ENCODE measurements at places on chromosomes 5 and 9.

DNA sequence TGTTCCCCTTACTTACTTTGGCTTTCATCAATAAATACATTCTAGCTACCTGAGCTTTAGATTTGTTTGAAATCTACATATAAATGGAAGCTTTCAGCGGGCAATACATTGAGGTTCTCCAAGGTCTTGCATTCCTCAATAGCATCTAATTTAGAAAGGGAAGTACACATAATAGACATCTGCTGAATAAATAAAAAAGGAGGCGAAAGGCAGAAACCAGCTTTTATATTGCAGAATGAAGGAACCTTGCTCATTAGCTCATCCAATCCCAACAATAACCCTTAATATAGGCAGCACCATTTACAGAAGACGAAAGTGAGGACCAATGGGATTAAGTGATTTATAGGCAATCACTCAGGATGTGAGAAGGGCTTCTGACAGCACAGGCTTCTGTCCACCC, 147.5 kb downstream of the MPDZ start:
- no peak for DNase-seq

GRCh38 chr5:98791001-98791519, 17.6 kb downstream of the RGMB start:
- DNase-seq = no peak

DNA sequence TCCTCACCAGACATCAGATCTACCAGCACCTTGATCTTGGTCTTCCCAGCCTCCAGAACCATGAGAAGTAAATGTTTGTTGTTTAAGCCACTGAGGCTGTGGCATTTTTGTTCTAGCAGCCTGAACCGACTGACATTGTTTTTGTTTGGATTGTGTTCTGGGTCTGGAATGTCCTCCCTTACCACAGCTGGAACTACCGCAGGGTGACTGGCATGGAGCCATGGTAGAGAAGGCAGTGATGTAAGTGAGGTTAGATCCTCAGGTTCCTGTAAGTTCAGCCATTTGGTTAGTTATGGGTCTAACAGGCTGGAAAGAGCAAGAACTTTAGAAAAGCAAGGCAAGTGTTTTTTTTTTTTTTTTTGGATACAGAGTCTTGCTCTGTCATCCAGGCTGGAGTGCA, 209.3 kb downstream of the DAB2IP start:
- no peak for DNase-seq

GRCh38 chr9:12790883-12791282, 16.1 kb downstream of the LURAP1L start:
- DNase-seq = no peak

GRCh38 chr5:102991802-102992201, 128.1 kb downstream of the GIN1 start:
- DNase-seq = no peak

- DNase-seq = no peak
These were observed 26.9 kb downstream of the CCNH start for GRCh38 chr5:87385802-87386201.

DNA sequence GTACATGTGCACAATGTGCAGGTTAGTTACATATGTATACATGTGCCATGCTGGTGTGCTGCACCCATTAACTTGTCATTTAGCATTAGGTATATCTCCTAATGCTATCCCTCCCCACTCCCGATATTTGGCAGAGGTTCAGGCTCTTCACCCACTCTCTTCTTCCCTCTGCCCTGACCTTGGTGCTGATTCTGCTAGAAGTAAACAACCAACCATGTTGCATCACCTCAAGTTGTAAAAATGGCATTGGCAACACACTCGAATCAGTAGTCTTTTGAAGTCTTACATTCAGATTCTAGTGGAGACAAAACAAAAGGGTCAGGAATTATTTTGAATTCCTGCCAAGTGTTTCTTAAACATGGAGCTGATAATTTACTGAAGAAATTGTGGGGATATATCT, 40.0 kb downstream of the PRR16 start:
- DNase-seq = no peak
